ENCODE measurements at places on chromosomes 11 and 22.
A peak's percentile ranks its signal among the peaks of the same experiment; 100 is the strongest.

DNA sequence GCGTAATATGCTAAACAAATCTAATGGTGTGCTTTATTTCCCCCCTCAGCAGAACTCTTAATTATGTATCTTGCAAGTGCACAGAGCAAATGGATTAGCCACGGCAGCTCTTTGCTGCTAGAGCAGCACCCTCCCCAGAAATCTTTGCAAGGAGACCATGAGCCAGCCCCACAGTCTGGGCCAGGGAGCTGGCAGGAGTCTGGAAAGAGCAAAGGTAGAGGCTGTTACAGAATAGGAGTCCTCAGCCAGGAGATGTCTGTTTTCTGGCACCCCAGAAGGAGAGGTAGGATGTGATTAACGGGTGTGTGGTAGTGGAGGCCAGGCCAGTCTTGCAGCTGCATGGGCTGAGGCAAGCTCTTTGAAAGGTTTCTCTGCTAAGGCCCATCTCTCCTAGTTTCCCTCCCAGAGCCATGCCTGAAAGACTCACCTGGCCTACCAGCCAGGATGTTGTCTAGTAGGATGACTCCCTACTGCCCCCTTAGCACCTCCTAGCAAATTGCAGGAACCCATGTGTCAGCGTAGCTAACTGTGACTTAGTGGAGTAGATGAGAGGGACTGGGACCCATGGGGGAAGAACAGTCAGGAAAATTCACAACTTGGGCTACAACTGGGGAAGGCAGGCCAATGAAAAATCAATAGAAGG lies 557.2 kb downstream of the BUD13 start:
- DNase-seq, result no peak

DNA sequence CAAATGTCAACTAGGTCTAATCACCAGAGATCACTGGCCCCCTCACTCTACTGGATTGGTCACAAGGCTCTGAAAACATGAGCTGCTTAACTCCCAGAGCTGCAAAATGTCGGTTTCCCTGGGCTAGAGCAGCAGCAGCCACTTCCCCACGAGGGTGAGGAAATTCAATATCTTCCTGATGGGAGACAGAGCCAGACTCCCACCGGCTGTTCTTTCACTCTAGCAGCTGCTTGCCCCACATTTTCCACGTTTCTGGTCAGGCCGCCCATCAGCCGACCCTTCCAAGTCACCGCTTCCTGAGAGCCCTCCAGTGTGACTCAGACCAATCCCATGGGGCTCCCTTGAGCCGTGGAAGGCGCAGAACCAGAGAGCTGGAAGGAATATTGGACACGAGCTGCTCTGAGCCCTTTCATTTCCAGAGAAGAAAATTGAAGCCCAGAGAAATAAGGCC lies 227.0 kb downstream of the ADAMTS15 start:
- DNase-seq, result no peak

DNA sequence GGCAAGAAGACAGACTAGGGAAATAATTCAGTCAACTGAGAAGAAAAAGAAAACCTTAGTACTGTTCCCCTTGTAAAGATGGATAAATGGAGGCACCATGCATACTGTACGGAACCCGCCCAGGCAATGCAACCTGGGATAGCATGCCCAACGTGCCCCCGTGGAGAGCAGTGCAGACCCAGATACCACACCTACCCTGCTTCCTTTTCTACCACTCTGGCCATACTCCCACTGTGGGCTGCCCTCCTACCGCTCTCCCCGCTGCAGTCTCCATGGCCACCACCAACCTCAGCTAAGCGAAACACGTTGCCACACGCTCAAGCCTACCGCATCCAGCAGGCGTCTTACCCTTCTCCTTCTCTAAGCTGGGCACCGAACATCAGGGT lies 117.4 kb upstream of the SERPIND1 start:
- DNase-seq, result no peak

- no peak for DNase-seq
These were observed 46.4 kb downstream of the GUCY1A2 start for GRCh38 chr11:106971864-106972263.

DNA sequence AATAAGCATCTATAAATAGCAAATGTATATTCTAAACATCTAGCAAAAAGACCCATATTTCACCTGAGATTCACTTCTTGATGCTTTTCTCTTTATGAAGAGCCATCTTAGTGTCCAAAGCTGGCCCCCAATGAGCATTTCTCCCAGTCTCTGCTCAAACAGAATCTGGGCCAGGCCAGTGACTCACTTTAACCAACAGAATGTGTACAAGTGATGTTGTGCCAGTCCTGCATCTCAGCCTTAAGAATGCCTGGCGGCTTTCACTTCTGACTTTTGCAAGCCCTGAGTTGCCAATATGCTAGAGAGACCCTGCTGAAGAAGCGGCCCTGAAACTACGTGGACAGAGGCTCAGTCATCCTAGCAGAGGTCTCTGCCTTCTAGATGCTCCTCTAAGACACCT lies 6.9 kb upstream of the COPB1 start:
- no peak for DNase-seq

DNA sequence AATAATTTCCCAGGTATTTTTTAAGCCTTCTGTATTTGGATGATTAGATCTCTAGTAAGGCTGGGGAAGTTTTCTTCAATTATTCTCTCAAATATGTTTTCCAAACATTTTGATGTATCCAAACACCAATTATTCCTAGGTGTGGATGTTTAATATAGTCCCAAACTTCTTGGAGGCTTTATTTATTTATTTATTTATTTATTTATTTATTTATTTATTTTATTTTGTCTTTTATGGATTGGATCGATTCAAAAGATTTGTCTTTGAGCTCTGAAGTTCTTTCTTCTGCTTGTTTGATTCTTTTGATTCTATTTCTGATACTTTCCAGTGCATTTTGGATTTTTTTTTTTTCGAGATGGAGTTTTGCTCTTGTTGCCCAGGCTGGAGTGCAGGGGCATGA lies 2267.9 kb upstream of the RAG2 start:
- DNase-seq, result no peak

- no peak for DNase-seq
These were observed 20.5 kb upstream of the GRIA4 start for GRCh38 chr11:105589346-105589745.

DNA sequence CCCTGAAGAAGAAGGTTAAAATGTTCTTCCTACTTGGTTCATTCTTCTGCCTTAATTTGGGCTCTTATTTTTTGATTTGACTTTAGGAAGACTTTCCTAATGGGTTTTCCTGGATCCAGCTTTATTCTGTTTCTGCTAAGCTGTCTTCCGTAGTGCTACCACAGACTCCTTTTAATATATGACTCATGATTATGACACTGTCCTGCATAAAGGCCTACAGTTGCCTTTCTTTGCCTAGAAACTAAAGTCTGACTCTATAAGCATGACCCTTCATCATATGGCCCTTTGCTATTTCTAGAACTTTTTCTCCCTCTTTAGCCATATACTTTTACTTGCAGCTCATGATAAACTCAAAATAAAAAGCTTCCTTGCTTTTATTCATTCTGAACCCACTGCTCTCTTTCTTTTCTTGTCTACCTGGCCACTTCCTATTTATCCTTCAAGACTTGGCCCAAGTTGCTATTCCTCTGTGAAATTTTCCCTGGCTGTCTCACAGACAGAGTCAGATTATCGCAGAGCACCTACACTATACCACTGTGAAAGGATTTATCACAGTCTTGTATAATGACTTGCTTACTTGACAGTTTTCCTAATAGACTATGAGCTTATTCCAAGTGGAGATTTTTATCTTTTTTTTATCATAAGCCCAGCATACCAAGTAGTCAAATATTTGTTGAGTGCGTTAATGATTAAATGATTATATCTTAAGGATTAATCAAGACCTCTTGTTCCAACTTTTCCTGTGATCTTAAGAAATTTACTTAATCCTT lies 24.7 kb downstream of the TBCEL start:
- DNase-seq, result no peak

GRCh38 chr22:46029036-46029435 lies 52.1 kb upstream of the WNT7B start:
- no peak for DNase-seq

- DNase-seq, result peak; percentile 63
These were observed 22.0 kb downstream of the TEF start for GRCh38 chr22:41403532-41404318.

DNA sequence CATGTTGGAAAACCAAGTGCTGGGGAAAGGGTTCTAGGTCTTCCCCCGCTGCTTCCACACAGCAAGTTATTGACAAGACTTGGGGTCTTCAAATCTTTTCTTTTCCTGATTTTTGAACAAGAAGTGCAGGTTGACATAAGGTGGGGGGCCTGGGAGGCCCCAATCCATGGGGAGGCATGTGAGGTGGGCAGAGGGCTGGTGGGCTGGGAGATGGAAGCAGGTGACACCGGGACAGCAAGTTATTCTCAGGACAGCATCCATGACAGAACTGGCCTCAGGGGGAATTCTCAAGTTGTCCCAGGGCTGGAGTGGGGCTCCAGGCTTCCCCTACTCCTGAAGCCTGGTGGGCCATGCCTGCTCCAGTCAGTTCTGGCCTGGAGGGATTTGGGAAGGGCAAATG lies 5.5 kb downstream of the FGF19 start:
- no peak for DNase-seq

GRCh38 chr11:25650319-25650718 lies 681.6 kb upstream of the ANO3 start:
- no peak for DNase-seq

DNA sequence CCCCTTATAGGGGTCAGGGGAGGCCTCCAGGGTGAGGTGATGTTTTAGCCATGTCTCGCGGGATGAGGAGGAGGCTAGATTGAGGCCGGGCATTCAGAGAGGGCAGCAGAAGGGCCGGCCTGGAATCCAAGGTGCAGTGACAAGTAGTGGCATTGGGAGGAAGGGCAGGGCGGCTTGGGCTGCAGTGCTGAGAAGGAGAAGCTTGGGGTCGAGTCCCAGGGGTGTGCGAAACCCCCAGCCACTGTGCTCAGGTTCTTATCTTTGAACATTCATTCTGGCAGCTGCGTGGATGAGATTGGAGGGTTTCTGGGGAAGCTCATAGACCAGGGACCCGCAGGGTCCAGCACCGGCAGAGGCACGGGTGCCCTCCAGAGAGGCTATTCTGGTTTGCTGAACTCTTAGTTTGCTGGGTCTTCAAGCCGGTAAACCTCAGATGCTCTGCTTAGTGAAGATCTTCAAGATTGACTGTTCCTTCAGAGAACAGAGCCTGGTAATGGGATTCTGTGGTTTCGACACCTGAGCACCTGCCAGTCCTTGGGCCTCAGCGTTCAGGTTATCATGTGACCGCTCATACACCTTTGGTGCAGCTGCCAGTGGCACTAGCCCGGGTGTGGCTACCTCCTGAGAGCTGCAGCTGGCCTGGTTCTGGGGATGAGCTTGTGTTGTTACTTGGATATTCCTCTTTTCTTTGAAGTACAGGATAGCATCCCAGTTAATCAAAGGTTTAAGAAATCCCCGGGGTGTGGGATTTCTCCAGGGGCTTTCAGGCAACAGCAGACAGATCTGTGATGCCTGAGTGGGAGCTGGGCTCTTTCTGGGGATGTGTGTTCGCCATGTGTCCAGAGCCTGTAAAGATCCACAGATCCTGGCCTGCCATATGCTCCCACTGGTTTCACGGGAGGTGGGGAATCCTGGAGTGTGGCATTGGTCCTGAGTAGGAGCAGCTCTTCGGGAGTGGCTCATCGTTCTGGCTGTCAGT lies 152.8 kb downstream of the TBC1D22A start:
- DNase-seq, result no peak

DNA sequence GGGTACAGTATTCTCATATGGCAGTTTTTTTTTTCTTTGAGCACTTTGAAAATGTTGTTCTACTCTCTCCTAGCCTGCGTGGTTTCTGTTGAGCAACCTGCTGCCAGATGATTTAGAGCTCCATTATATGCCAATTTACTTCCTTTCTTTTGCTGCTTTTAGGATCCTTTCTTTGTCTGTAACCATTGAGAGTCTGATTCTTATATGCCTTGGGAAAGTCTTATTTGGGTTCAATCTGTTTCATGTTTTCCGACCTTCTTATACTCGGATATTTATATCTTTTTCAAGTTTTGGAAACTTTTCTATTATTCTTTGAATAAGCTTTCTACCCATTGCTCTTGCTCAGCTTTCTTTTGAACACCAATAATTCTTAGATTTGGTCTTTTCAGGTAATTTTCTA lies 138.1 kb upstream of the RAG2 start:
- no peak for DNase-seq

GRCh38 chr11:11336664-11337063 lies 16.4 kb downstream of the CSNK2A3 start:
- no peak for DNase-seq

Measured in stimulated activated CD4-positive, alpha-beta T cell treated with anti-CD3 and anti-CD28 coated beads, Interleukin-1b, Interleukin-23, amount 100 ng/mL, for 1 hour (primary cell).